ENCODE measurements at places on chromosomes 3 and 15. TPM values are rescaled to one million over a fixed set of nuclear protein-coding genes. Genes with fewer than 3 reads are reported as not detected.

RAD51 gene
- 6.1 TPM for polyA plus RNA-seq

THPO gene
- polyA plus RNA-seq, result 2.5 TPM

CHRD gene
- polyA plus RNA-seq, result 18.7 TPM

TAGLN3 gene
- 3.7 TPM for polyA plus RNA-seq

RASGRP1 gene
- 0.54 TPM for polyA plus RNA-seq

ACSBG1 gene
- polyA plus RNA-seq, result 0.44 TPM

PIERCE2 gene
- polyA plus RNA-seq, result 1.7 TPM

MEX3B gene
- polyA plus RNA-seq, result 13.3 TPM

ISLR gene
- 152 TPM for polyA plus RNA-seq

SPATA12 gene
- polyA plus RNA-seq, result 0.08 TPM

LIPH gene
- 0.25 TPM for polyA plus RNA-seq

CAMKV gene
- polyA plus RNA-seq, result 0.09 TPM

NUP210 gene
- polyA plus RNA-seq, result 9.6 TPM

GOLGA8Q gene
- polyA plus RNA-seq, result 0.81 TPM

SERINC4 gene
- polyA plus RNA-seq, result 0.90 TPM

ERC2 gene
- 1.6 TPM for polyA plus RNA-seq

BNC1 gene
- polyA plus RNA-seq, result 2.2 TPM

LCTL gene
- polyA plus RNA-seq, result 0.13 TPM

DNAH12 gene
- polyA plus RNA-seq, result 0.50 TPM

LOXL1 gene
- polyA plus RNA-seq, result 35.3 TPM

FANCI gene
- 15.1 TPM for polyA plus RNA-seq

SPINK8 gene
- polyA plus RNA-seq, result not detected

CD96 gene
- 0.23 TPM for polyA plus RNA-seq

VWA5B2 gene
- polyA plus RNA-seq, result 0.63 TPM

SLC26A6 gene
- polyA plus RNA-seq, result 8.8 TPM

Measured in hindlimb muscle (tissue), 1 donor.